ENCODE measurements at places on chromosomes 7 and 10.

DNA sequence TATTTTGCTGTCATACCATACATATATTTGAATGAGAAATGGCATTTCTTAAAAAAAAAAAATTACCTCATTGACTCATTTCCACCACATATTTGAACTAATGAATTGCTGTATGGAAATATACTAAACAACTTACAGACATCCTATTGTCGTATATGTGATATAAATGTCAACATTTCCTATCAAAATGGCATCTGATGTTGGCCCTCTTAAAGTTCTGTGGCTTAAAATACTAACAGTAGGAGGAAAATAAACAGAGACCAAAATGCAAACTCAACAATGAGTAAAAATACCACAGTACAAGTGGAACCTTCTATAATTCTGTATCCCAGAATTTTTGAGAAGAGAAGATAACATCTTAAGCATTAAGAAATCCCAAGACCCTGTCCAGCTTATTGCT lies 405.6 kb upstream of the GALNT17 start:
- no peak for DNase-seq

DNA sequence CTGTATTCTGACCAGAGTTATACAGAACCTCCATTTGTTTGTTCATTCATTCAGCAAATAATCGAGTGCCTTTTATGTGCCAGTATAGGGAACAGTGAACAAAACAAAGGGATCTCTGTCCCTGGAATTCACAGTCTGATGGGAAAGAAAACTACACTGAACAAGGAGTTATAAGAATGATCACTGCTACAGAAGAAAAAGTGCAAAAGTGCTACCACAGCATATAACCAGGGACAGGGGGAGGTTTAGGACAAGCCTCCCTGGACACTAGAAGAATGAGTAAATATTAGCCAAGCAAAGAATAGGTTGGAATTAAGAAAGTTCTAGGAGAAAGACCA lies 4.2 kb downstream of the CLDN12 start:
- DNase-seq = no peak

DNA sequence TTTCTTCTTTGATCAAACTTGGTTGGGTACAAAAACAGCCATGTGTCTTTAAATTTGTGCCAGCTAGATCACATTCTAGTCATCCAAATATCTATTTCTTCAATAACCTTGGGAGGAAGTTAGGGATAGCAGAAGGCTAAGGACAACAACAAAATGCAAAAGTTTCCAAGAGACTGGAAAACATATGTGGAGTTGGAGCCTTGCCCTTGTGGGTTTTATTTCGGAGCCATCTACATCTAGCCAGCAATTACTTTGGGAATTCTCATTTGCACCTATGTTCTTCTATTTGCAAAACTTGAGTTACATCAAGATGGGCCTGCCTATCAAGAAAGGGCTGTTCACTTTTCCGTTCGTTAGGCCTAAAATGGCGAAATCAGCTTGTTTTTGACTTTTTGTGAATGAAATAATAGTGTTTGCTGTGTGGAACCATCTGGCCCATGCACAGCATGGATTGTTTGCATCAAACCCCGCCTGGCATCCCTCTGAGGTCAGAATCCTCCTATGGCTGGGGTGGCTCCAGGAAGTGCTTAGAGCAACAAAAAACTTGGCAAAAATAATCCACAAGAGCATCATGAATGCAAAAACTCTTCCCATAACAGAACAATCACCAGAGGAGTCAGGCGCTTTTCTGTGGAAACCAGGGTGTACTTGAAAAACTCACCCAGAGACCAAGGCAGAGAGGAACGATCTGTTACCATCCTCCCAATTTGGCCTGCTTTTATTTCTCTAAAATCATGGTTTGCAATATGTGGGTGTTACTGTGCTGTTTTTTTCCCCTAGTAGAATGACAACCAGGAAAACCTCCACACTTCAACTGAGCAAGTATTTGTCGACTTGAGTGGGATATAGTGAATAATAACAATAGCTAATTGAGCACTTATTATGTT lies 36.2 kb upstream of the XPNPEP1 start:
- DNase-seq = no peak

DNA sequence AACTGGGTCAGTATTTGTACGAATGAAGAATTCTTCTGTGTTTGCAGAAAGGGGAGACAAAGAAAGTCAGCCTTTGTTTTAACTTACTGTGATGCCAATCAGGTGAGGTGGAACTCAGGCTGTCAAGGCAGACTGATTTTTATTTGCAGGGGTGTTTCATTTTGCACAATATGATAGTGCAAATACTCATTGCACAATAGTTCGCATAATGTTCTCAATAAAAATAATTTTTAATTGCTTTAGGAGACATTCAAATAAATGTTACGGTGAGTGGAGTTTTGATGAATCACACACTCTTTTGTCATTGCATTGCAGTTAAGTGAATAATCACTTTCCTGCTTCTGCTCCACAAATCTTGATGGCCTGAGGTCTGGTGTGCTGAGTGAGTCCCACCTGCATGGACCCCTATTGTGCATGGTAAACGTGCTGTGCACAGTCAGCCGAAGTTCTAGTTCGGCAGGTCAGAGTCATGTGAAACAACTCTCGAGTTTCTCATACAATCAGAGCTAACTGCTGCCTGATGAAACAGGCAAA lies 141.3 kb upstream of the FZD8 start:
- DNase-seq = no peak

DNA sequence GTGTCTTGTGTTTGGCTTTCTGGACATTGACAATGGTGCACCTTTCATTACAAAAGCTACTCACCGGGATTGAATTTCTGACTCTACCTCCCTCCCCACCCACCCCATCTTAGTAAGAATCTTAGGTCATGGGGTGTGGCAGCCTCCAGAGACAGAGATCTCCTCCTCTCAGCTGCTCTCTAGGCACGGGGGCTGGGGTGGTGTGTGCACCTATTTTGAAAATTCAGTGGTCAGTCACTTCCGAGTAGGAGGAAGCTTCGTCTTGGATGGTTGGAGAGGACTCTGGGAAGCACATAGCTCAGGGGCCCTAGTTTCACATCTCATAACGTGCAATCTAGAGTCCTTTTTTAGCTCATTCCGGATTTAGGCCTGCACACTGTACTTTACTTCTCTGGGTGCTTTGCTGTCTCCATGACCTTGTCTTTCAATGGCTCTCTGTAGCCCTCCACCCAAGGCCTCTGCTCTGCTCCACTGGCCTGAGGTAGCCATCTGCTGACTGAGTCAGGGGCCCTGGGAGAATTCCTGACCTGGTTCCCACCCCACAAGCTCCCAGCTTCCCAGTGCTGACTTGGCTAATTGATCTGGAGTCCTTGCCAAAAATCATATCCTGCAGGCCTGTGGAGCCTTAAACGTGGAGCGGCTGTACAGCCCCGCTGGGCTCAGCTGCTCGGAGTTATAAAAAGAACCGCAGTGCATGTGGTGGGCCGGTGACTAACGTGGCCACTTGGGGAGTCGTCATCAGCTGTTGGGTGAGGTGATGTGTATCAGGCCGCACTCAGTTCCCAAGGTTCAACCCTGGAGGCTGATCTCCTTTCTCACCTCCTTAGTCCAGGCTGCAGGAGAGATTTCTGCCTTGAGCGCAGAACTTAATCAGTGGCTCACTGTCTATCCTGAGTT lies 19.3 kb upstream of the ADAMTS14 start:
- no peak for DNase-seq

Measured in activated CD4-positive, alpha-beta T cell treated with anti-CD3 and anti-CD28 coated beads, Interleukin-10, Interleukin-2, amounts not matched to agents 100 ng/mL and 50 ng/mL, durations not matched to agents 16 hours and 8 hours (primary cell).